ENCODE measurements at places on chromosomes 4 and X. TPM values are rescaled to one million over a fixed set of nuclear protein-coding genes. Genes with fewer than 3 reads are reported as not detected.

INTU gene
- 4.0 TPM for total RNA-seq

STS gene
- total RNA-seq = 7.9 TPM

ATOH1 gene
- total RNA-seq = not detected

LRBA gene
- 39.4 TPM for total RNA-seq

GRCh38 chrX:50814701-50815100 lies 707 bp upstream of the SHROOM4 start:
- no peak for DNase-seq

GRCh38 chr4:128307123-128307571 lies 19.5 kb upstream of the PGRMC2 start:
- DNase-seq = no peak

DNA sequence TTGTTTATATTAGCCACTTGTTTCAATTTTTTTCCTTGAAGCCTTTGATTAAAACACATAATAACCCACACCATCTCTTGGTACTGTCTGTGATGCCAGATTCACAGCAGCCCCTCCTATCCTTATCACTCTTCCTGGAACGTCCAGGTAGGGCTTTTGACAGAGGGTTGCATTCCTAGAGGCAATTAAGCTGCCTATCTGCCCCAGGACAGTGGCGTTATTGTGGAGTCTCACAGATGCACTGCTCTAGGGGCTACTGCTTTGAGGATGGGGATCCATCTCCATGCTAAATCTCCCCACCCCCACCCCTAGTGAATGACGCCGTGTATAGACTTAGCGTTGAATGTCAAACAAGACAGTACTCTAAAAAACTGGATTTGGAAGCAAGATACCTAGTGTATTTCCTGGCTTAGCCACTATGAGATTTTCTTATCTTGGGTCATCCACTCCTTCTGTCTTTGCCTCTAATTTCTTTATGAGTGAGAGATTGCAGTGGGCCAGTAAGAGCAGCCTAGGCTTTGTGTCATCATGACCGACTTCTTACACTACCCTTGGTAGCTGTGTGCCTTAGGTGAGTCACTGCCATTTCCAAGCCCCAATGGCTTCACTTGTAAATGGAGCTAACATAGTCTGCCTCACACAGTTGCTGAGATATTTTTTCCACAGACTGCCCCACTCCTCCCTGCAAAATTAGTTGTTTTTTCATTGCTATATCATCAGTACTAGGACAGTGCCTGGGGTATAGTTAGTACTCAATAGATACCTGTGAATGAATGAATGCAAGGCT lies 90.9 kb downstream of the EGF start:
- DNase-seq = no peak

- peak; percentile 79 for DNase-seq
These were observed 129.7 kb downstream of the PLS3 start for GRCh38 chrX:115690511-115691216.

DNA sequence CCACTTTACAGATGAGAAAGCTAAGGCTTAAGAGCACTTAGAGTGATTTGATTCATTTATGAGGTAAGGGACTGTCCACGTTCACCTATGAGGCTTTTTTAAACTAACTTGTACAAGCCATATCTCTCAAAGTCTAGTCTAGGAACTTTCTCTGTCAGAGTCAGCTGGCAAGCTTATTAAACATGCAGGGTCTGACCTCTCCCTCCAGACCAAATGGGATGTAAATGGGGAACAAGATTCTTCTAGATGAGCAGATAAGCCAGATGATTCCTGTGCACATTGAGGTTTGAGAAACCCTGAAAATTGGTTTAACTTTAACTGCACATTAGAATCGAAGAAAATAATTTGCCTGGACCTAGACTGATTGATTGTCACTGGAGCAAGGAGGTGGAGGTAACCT lies 160.0 kb upstream of the SPRY1 start:
- DNase-seq = no peak

DNA sequence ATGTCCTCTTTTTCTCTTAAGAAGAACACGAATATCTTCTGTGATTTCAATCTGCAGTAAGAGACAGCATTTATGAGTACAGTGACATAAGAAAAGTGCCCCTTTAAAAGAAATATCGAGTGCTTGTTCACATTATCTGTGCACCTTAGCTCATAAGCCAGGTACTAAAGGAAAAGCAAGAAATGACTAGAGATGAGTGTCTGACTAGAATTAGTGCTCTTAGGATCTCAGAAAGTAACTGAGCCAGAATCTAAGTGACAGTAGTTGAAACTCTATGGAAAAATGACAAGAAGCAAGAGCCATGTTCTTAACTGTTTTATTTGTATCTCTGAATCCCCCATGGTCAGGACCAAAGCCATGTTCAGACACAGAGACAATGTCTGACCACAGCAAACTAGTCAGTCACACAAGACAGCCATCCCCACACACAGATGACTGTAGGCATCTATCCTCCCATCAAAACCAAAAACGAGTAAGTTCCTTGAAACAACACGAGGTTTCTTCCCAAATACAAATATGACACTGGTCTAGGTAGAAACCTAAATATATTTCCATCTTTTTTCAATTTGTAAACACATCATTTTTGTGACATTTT lies 36.8 kb downstream of the ACSL4 start:
- DNase-seq = no peak

DNA sequence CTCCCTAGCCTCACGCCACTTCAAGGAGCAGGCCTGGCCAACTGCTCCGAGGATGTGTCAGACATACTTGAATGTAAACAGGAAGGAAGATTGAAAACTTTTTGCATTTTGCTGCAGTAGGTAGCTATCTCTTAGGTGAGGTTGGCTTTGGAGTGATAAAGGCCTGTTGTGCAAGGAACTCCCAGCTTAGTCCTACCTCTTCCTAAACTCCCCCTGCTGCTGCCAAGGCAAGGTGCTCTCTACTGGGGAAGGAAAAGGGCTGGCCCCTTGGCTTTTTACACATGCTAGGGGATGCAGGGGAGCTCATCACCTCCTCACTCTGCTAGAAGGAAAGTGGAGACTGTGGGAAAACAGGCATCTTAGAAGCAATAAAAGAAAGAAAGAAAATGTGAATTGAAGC lies 10.7 kb upstream of the BRS3 start:
- DNase-seq = no peak

DNA sequence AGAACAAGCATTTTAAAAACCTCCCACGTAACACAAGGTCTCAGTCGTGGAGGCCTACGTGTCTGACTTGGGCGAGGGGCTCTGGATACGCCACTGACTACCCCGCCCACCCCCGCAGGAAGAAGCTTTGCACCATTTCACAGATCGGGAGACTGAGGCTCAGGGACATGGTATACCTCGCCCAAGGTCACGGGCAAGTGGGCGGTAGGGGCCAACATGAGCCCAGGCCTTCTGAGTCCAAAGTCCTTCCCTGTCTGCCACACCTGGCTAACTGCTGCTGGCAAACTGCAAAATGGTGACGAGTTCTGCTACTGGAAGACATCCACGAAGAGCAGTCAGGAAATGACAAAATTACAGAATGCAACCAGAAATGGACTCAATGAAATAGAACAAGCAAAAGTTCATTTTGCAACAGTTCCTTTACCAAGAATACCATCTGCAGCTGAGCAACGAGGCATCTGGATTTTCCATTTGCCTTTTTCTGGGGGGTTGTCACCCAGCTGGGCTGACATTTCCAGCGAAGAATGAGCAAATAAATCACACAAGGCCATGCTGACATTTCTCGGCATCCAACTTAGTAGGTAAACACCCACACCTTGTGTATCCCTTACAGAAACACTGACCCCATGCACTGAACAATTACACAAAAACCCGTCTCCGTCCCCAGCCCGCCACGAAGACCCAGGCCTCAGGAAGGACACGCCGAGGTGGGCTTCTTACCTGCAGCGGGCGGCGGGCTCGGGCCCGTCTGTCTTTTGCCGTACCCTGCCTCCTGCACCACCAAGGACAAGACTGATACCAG lies 70.2 kb upstream of the AFAP1 start:
- no peak for DNase-seq

DNA sequence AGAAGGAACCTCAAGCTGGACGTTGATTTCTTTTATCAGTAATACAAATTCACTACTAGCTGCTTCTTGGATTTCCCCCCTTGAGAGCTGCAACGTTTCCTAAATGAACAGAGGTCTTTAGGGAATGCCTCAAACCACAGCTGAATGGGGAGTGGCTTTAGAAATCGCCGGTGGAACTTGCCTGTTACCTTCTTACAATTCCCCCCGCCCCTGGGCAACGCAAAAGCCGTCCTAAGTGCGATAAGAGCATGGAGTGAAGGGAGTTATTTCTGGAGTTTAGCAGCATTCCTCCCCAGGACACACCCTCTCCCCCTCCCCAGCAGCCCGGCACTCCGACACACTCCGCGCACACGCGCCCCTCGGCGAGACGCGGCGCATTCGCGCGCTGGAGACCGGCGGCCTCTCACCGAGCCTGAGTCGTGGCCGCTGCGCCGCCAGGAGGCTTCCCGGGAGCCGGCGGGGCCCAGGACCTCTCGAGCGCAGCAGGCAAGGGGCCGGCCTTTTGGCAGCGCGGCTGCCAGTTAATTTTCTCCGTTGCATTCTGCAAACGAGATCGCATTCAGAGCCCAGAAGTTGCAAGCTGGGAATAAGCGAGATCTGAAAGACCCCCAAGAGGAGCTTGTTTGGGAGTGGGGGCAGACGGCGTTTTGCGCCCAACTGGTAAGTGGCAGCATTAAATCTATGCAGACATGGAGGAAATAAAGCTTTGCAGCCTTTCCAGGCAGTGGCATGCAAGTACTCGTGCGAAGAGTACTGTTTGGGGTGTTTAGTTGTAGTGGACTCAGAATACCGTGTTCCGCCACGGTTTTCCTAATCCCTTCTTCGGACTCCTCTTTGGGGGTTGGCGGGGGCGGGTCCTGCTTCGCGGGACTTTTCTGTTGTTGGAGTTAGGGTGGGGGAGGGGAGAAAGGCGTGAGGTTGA lies 134.7 kb downstream of the PALLD start:
- peak; percentile 88 for DNase-seq

DNA sequence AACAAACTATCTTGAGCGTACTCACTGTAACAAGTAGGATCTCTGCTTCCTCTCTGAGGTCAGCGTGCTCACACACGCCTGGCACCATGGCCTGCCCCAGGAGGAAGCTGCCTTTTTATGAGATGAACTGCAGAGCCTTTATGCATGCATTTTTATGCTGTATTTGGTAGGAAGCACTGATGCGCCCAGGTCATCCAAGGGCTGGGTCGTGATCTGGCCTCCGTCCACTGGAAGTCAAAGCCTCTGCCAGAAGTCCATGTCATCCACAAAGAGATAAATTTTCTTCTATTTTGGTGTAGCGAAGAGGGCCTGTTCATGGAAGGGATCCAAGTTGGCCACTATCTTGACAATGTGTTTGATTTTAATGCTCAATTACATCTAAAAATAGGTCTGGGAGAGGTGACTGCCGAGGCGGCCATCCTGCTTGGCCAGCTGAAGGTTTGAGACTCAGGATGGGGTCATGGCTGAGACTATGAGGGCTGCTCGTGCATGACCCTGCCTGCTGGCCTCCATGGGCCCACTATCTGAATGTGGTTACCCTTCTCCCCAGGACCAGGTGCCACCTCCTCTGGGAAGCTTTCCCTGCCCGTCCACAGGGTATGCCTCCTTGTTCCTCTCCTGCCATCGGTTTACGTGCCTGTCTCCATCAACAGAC lies 50.3 kb downstream of the HTRA3 start:
- no peak for DNase-seq

DNA sequence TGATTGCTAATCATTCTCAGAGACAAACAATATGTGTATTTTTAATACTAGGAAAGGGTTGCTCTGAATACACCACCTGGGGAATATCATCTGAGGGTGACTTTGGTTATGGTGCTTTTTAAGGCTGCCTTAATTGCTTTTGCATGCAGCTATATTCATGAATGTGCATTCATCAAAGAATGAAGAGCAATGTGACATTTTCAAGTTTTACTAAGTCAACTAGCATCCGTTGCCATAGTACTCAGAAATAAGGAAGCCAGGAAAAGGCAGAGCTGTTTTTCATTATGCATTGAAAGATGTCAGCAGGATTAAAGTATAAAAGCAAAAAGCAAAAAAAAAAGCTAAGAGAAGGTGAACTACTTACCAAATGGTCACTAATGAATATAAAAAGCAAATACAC lies 67.4 kb upstream of the PCDH18 start:
- DNase-seq = no peak
